Thoracic aorta (tissue), 2 donors: ENCODE measurements at places on chromosomes 13 and 19.

DNA sequence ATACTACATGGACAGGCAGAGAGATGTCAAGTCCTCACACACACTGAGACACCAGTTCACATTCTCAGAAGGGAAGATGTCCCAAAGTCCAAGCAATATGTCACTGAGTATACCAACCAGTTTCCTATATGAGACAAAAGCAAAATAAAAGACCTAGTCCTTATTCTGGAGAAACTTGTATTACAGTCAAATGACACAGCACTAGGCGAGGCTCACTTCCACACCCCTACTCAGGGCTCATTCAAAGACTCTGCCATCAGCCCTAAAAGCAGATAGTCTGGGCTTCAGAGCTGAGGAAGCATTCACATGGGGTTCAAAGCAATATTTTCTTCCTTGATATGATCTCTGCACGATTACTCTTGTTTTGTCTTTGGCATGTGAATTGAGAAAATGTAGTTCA, 129.9 kb upstream of the UBL3 start:
- H3K27ac ChIP-seq = no peak overlapping the region
- no peaks in the 10 kb centered on the region for H3K4me1 ChIP-seq
- no peak for DNase-seq
- no peaks in the 10 kb centered on the region for H3K36me3 ChIP-seq
- no peaks in the 10 kb centered on the region for H3K27me3 ChIP-seq

DNA sequence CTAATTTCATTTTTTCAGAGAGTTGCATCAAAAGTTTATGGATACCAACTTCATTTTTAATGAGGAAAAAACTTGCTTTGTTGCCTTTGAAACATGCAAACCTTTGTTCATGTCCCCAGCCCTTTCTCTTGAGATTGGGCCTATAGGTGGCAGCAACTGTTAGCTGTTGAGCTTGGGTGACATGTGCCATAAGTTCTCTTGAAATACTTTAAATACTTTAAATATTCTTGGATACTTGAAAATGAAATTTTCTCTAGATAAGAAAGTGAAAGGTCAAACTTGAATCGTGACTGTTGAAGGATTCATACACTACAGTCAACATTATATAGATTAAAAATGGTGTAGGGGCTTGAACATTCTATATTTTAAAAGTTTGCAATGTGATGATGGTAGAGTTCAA, 294.9 kb downstream of the NDFIP2 start:
- no peaks in the 10 kb centered on the region for H3K27me3 ChIP-seq
- no peaks in the 10 kb centered on the region for H3K4me1 ChIP-seq
- no peak for DNase-seq

- no peaks in the 10 kb centered on the region for H3K4me1 ChIP-seq
- DNase-seq = no peak
- H3K4me3 ChIP-seq = no peak overlapping the region
- H3K27ac ChIP-seq = no peak overlapping the region
Observed at GRCh38 chr19:9151367-9151766, 11.2 kb downstream of the ZNF317 start.

GRCh38 chr13:43085545-43085944, 62.2 kb downstream of the DNAJC15 start:
- H3K27ac ChIP-seq = no peak overlapping the region
- H3K27me3 ChIP-seq = no peaks in the 10 kb centered on the region
- H3K36me3 ChIP-seq = peaks cover 3% of the 10 kb centered on the region

- no peaks in the 10 kb centered on the region for H3K36me3 ChIP-seq
- peak overlapping the region; percentile 91 for H3K27ac ChIP-seq
- H3K4me3 ChIP-seq = no peak overlapping the region
- DNase-seq = no peak
- H3K4me1 ChIP-seq = peaks cover 50% of the 10 kb centered on the region
Observed at GRCh38 chr13:40235160-40235796, 431.2 kb downstream of the FOXO1 start.

GRCh38 chr19:10091895-10092641, 6.0 kb downstream of the SHFL start:
- no peaks in the 10 kb centered on the region for H3K36me3 ChIP-seq
- no peaks in the 10 kb centered on the region for H3K27me3 ChIP-seq
- no peak overlapping the region for H3K4me3 ChIP-seq
- no peak for DNase-seq
- H3K27ac ChIP-seq = no peak overlapping the region
- H3K4me1 ChIP-seq = no peaks in the 10 kb centered on the region

DNA sequence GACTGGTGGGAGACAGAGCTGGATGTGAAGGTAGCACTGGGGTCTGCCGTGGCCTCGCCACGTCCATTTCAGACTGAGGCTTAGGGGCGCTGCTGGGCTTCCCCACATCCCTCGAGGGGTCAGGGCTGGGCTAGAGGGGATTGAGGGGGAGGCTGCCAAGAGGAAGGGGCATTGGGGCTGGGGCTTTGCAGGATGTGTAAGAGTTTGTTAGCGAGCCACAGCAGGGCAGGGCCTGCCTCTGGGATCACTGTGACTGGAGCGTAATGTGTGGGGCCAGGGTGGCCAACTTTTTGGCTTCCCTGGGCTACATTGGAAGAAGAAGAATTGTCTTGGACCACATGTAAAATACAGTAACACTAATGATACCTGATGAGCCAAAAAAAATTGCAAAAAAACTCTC, 14.1 kb downstream of the ARID3A start:
- no peak for DNase-seq
- no peaks in the 10 kb centered on the region for H3K27me3 ChIP-seq
- peaks cover 11% of the 10 kb centered on the region for H3K4me1 ChIP-seq
- H3K36me3 ChIP-seq = no peaks in the 10 kb centered on the region
- H3K4me3 ChIP-seq = peak overlapping the region; percentile 64
- peak overlapping the region; percentile 82 for H3K27ac ChIP-seq

GRCh38 chr19:39193803-39194202, 3.0 kb upstream of the NCCRP1 start:
- H3K36me3 ChIP-seq = no peaks in the 10 kb centered on the region
- no peak overlapping the region for H3K27ac ChIP-seq
- peaks cover 6% of the 10 kb centered on the region for H3K4me1 ChIP-seq
- peaks cover 6% of the 10 kb centered on the region for H3K27me3 ChIP-seq
- no peak for DNase-seq

- DNase-seq = no peak
- no peak overlapping the region for H3K4me3 ChIP-seq
- no peaks in the 10 kb centered on the region for H3K27me3 ChIP-seq
Observed at GRCh38 chr19:12521996-12522395, 29.3 kb downstream of the ZNF564 start.

GRCh38 chr13:81031996-81032395, 691.1 kb upstream of the SPRY2 start:
- DNase-seq = no peak
- H3K4me3 ChIP-seq = no peak overlapping the region
- H3K27me3 ChIP-seq = no peaks in the 10 kb centered on the region
- no peaks in the 10 kb centered on the region for H3K36me3 ChIP-seq
- H3K4me1 ChIP-seq = no peaks in the 10 kb centered on the region

DNA sequence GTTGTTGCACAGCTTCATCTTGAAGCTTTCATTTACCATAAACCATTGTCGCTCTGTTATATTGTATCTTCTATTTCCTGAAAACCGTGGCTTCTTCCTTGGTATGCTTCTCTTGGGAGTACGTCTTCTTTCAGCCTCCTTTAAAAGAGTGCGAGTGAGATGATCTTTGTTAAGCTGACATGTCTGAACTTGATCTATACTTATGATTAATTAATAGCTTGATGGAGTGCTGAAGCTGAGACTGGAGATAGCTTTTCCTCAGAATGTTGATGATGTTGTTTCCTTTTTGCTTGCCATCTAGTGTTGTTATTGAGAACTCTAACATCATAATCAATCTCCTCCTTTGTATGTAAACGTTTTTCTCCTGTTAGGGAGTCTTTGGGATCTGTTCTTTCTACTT, 529.3 kb upstream of the SPRY2 start:
- H3K27ac ChIP-seq = no peak overlapping the region
- no peak overlapping the region for H3K4me3 ChIP-seq
- no peaks in the 10 kb centered on the region for H3K36me3 ChIP-seq
- DNase-seq = no peak
- no peaks in the 10 kb centered on the region for H3K27me3 ChIP-seq

DNA sequence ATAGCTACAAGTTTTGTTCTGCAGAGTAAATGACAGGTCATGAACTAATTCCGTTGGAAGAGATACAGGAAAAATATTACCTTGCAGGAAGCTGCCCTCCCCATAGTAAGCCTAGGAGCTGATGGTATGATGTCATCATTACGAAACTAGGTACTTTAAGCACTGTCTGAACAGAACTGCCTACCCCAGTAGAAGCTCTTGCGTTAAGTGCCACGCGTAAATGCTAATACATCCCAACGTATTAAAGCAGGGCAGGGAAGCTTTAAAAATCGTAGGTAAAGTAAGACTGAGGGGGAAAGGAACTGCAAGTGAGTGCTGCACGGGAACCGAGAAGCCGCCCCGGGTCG, 572 bp downstream of the UGGT2 start:
- peak overlapping the region; percentile 85 for H3K27ac ChIP-seq
- H3K4me1 ChIP-seq = peaks cover 3% of the 10 kb centered on the region
- H3K4me3 ChIP-seq = peak overlapping the region; percentile 82

GRCh38 chr19:17348700-17349099, 11.3 kb downstream of the GTPBP3 start:
- peaks cover 47% of the 10 kb centered on the region for H3K4me1 ChIP-seq
- peak overlapping the region; percentile 56 for H3K4me3 ChIP-seq
- peak; percentile 51 for DNase-seq
- peak overlapping the region; percentile 73 for H3K27ac ChIP-seq

- no peak overlapping the region for H3K4me3 ChIP-seq
- H3K27ac ChIP-seq = no peak overlapping the region
- H3K27me3 ChIP-seq = no peaks in the 10 kb centered on the region
- peaks cover 21% of the 10 kb centered on the region for H3K36me3 ChIP-seq
- H3K4me1 ChIP-seq = no peaks in the 10 kb centered on the region
Observed at GRCh38 chr13:79360095-79360494, 46.0 kb downstream of the RBM26 start.

DNA sequence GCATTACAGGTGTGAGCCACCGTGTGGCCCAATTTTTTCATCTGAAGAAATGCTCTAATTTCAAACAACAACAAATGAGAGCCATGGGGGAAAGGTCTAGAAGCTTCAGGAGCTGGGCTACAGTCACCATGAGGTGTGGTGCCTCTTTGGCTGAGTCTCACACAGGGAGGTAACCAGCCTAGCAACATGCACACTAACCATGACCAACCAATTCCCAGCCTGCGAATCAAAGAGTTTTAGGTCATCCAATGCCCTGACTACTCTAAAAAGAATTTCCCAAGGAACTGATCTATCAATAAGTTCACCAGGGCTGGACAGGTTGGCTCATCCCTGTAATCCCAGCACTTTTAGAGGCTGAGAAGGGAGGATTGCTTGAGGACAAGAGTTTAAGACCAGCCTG, 29.9 kb downstream of the PBX4 start:
- H3K27ac ChIP-seq = no peak overlapping the region
- no peak overlapping the region for H3K4me3 ChIP-seq
- H3K36me3 ChIP-seq = no peaks in the 10 kb centered on the region
- no peaks in the 10 kb centered on the region for H3K27me3 ChIP-seq
- H3K4me1 ChIP-seq = peaks cover 6% of the 10 kb centered on the region

GRCh38 chr19:16446724-16447368, 24.9 kb downstream of the EPS15L1 start:
- H3K27me3 ChIP-seq = no peaks in the 10 kb centered on the region
- peaks cover 25% of the 10 kb centered on the region for H3K4me1 ChIP-seq
- H3K4me3 ChIP-seq = no peak overlapping the region
- H3K36me3 ChIP-seq = no peaks in the 10 kb centered on the region
- peak overlapping the region; percentile 40 for H3K27ac ChIP-seq

DNA sequence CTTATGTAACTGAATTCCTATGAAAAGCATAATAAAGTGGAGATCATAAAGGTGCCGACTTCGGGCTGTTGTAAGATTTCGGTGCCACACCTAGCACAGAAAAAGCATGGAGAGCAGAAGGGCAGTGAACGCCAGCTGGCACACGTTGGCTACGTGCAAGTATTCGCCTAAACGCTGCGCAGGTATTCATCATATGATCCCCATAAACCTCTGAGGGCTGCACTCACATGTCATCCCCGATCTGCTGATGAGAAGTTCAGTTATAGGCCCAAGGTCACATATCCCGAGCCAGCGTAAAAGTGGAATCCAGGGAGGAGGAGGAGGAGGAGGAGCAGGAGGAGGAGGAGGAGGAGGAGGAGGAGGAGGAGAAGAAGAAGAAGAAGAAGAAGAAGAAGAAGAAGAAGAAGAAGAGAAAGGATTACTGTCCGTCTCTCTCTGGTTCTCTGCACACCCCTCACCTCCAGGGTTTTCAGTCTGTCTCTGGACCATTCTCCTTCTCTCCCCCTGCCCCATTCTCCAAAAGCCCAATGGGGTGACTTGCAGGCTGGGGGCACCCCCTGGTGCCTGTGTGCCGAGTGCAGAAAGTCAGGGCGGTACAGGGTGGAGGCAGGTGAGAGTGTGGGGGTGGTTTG, 18.6 kb upstream of the CYP2S1 start:
- no peak overlapping the region for H3K27ac ChIP-seq
- no peak overlapping the region for H3K4me3 ChIP-seq
- H3K4me1 ChIP-seq = no peaks in the 10 kb centered on the region
- H3K36me3 ChIP-seq = no peaks in the 10 kb centered on the region

GRCh38 chr13:51974482-51974881, 36.8 kb downstream of the ATP7B start:
- peaks cover 9% of the 10 kb centered on the region for H3K36me3 ChIP-seq
- H3K4me1 ChIP-seq = no peaks in the 10 kb centered on the region
- DNase-seq = no peak
- H3K27ac ChIP-seq = no peak overlapping the region

GRCh38 chr13:21383090-21383489, 76.0 kb downstream of the ZDHHC20 start:
- H3K4me1 ChIP-seq = no peaks in the 10 kb centered on the region
- no peak overlapping the region for H3K4me3 ChIP-seq
- H3K27ac ChIP-seq = no peak overlapping the region
- no peak for DNase-seq

DNA sequence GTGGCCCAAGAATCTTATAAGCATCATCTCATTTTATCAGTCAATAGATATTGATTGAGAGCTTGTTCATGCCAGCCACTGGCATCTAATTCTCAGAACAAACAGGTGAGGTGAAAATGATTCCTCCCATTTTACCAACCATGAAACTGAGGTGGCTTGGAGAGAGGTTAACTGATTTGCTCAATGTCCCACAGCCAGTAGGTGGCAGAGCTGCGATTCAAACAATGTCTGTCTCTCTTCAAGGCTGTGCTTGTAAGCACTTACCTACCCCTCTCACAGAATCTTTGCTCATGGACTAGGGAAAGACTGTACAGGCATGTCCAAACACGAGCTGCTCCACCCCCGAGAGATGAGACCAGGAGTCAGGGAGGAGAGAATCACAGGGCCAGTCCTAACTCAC, 21.5 kb upstream of the GSX1 start:
- DNase-seq = no peak
- H3K4me3 ChIP-seq = no peak overlapping the region
- H3K36me3 ChIP-seq = no peaks in the 10 kb centered on the region
- H3K27ac ChIP-seq = no peak overlapping the region
